ENCODE measurements at places on chromosomes 4 and X. TPM values are rescaled to one million over a fixed set of nuclear protein-coding genes. Genes with fewer than 3 reads are reported as not detected.

DNA sequence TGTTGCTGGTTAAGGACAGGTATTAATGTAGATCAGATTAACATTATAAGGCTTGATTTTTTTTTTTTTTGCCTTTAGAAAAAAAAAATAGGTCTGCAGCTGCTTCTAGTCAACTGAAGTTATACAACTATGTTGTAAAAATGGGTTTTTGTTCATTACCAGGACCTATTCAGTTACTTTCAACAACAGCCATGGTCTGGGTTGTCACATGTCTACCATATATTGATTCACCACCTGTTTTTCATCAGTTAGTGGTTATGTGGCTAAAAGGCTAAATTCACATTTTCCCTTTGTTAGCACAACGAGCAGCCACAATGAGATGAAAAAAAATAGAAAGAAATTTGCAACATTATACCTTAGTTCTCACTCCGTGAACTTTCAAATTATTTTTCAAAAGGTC, 45.5 kb downstream of the GLRB start:
- no peak overlapping the region for H3K27ac ChIP-seq
- H3K27me3 ChIP-seq = no peaks in the 10 kb centered on the region
- H3K36me3 ChIP-seq = no peaks in the 10 kb centered on the region
- no peak for DNase-seq

GRCh38 chr4:16852644-16853043, 45.8 kb downstream of the LDB2 start:
- no peak for DNase-seq
- no peak overlapping the region for H3K4me3 ChIP-seq
- peaks cover 2% of the 10 kb centered on the region for H3K4me1 ChIP-seq
- H3K27me3 ChIP-seq = no peaks in the 10 kb centered on the region

DNA sequence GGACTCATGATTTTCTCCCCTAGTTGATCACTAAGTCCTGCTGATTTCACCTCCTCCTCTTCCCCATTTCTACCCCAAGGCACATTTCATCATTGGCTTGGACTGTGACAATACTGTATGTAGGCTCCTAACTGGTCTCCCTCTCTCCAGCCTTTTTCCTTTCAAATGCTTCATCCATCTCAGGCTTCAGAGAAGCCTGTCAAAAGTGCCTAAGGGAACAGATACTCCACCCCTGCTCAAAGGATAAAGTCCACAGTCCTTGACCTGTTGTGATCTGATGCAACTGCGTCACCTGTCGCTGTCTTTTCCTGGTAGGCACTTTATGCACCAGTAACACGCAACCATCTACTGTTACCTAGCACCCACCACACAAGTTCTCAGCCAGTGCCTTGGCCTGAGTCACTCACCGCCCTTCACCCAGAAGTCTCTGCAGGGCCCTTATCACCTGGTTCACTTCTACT, 12.8 kb downstream of the SCARB2 start:
- no peaks in the 10 kb centered on the region for H3K27me3 ChIP-seq
- DNase-seq = no peak
- peaks cover 81% of the 10 kb centered on the region for H3K4me1 ChIP-seq
- H3K36me3 ChIP-seq = no peaks in the 10 kb centered on the region
- peak overlapping the region; percentile 81 for H3K27ac ChIP-seq
- H3K4me3 ChIP-seq = no peak overlapping the region

DNA sequence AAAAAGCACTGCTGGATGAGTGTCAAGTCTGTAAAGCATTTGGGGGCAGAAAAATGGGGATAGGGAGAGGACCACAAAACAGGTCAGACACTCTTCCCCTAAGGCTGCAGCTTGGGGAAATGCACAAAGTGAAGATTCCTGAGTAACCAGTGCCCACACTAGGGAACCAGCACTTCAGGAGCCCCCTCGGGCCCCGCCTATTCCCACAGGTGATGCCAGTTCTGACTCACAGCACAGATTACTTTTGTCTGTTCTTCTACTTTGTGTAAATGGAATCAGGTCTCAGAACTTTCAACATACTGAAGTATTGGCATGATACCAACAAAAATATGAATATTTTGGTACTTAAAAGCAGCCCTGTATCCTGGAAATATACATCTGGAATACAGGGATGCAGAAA, 112.5 kb downstream of the ADRA2C start:
- H3K27me3 ChIP-seq = peaks cover 17% of the 10 kb centered on the region
- no peak overlapping the region for H3K27ac ChIP-seq
- no peak for DNase-seq
- H3K4me1 ChIP-seq = peaks cover 12% of the 10 kb centered on the region

DNA sequence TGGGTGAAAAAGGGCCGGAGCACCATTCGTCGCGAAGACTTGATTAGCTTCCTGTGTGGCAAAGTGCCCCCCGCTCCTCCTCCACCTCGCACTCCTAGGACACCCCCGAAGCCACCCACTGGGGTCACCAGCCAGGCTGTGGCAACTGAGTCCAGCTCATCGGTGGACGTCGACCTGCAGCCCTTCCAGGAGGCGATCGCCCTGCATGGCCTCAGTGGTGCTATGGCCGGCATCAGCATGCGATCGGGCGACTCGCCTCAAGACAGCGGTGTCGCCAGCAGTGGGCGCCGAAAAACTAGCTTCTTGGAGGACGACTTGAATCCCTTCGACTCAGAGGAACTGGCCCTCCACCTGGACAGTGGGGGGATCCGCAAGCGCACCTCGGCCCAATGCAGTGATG, 126.8 kb upstream of the CXorf66 start:
- peaks cover 3% of the 10 kb centered on the region for H3K4me1 ChIP-seq
- no peak overlapping the region for H3K4me3 ChIP-seq
- no peak for DNase-seq

SLC9B2 gene
- 3.6 TPM for total RNA-seq

All from upper lobe of left lung (tissue), 6 donors.